ENCODE measurements at places on chromosomes 5 and 9.

DNA sequence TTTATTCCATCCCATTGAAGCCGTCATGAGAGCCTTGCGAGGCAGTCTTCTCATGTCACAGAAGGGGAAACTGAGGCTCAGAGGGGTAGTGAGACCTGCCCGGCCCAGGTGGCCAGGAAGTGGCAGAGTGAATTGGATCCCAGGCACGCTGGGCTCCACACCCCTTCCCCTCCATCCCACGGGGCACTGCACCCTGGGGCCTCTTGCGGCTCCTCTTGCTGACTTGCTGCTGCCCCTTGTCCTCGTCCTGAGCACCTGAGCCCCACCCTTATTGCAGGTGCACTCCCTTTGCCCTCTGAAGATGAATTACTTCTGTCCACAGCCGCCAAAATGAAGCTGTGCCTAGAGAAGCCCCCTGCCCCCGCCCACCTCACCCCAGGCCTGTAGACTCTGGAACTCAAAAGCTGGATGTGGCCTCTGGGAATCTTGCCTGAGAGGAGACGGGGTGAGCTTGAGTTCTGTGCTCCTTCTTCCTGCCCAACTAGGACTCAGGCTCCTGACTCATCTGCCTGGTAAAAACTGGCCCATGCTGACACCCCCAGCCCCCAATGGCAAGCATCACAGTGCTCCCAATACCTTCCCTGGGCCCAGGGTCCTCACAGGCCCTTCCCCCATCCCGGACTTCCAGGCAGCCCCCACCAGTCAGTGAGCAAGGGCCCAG lies 6.4 kb downstream of the NEURL1B start:
- H3K27me3 ChIP-seq = peaks cover 82% of the 10 kb centered on the region
- no peaks in the 10 kb centered on the region for H3K4me1 ChIP-seq
- DNase-seq = no peak
- no peak overlapping the region for H3K4me3 ChIP-seq
- H3K36me3 ChIP-seq = no peaks in the 10 kb centered on the region

- H3K27ac ChIP-seq = no peak overlapping the region
- H3K27me3 ChIP-seq = peaks cover 15% of the 10 kb centered on the region
- no peak overlapping the region for H3K4me3 ChIP-seq
Measured at GRCh38 chr5:179233909-179234562, 111.2 kb downstream of the ADAMTS2 start.

DNA sequence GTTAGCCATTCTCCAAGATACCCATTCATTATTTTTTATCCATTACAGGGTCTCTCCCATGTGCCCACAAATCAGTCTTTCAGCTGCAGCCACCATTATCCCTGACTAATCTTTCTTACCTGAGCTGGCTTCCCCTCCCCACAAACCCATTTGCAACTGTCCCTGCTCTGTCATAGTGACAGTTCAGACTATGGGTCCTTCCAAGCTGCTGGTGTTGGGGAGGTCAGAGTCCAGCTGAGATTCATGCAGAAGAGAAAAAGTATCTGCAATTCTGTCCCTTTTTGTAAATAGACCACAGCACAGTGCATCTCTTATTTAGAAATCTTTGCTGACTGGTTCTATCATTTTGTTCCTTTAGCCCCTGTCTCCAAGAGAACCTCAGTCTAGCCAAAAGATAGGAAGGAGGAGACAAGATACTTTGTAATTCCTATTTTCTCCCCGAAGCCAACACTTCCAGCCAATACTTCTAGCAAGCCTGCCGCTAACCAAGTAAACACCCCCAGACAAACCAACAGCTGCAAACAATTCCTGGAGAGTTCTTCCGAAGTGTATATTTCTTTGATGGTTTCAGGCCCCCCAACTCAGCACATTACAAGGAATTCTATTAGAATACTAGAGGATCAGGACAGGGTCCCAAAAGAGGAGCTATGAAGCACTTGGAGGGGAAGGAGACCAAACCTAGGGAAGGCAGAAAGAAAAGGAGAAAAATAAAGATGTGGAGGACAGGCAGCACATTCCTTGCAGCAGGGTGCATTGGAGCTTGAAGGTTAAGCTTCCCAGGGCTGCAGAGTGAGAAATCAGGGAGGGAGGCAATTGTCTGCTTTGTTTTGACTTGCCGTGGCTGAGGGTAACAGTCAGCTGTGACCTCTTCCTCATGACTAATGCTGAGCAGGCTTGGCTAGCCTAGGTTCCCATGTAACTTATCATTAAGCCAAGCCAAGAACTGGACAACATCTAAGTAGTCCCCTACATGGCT lies 148.5 kb downstream of the SGCD start:
- no peak for DNase-seq
- no peak overlapping the region for H3K4me3 ChIP-seq
- no peaks in the 10 kb centered on the region for H3K36me3 ChIP-seq
- no peak overlapping the region for H3K27ac ChIP-seq
- H3K27me3 ChIP-seq = no peaks in the 10 kb centered on the region

DNA sequence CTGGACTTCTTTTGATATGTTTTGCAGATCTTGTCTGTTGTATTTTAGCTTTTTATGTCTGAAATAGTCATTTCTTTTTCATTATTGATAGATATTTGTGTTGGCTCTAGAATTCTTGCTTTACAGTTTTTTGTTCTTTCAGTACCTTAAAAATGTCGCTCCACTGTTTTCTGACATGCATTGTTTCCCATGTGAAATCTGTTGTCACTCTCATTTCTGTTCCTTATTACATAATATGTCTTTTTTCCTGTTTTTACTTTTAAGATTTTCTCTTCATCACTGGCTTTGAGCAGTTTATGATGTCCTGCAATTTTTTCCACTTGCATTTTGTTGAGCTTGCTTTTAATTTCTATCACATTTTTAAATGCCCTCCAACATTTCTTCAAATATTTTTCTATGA lies 270.4 kb upstream of the TARS1 start:
- DNase-seq = no peak
- no peaks in the 10 kb centered on the region for H3K36me3 ChIP-seq
- H3K4me3 ChIP-seq = no peak overlapping the region
- no peak overlapping the region for H3K27ac ChIP-seq
- H3K27me3 ChIP-seq = no peaks in the 10 kb centered on the region
- no peaks in the 10 kb centered on the region for H3K4me1 ChIP-seq

- no peaks in the 10 kb centered on the region for H3K36me3 ChIP-seq
- no peaks in the 10 kb centered on the region for H3K4me1 ChIP-seq
- no peak overlapping the region for H3K4me3 ChIP-seq
- no peak for DNase-seq
- H3K27ac ChIP-seq = no peak overlapping the region
Measured at GRCh38 chr5:93053825-93054224, 527.2 kb downstream of the NR2F1-AS1 start.

DNA sequence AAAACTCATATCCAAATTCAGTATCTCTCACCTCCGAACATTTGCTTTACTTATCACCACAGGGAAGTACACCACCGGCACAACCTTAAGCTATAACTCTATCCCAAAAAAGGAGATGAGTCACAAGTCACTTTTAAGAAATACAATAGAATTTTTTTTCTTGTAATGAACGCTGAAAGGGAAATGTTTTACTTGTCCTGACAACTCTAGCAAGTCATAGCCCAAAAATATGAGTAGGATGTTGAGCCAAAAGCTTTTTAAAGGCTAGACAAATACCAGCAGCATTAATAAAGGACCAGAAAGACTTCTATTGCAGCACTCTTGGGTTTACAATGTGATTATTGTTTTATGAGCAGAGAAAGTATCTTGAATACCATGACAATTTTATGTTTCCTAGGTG lies 147.3 kb upstream of the FST start:
- no peak for DNase-seq
- H3K36me3 ChIP-seq = no peaks in the 10 kb centered on the region
- H3K4me1 ChIP-seq = no peaks in the 10 kb centered on the region
- no peak overlapping the region for H3K27ac ChIP-seq

- H3K27ac ChIP-seq = no peak overlapping the region
- H3K4me3 ChIP-seq = no peak overlapping the region
- no peaks in the 10 kb centered on the region for H3K4me1 ChIP-seq
Measured at GRCh38 chr5:1400211-1400855, 44.9 kb downstream of the SLC6A3 start.

DNA sequence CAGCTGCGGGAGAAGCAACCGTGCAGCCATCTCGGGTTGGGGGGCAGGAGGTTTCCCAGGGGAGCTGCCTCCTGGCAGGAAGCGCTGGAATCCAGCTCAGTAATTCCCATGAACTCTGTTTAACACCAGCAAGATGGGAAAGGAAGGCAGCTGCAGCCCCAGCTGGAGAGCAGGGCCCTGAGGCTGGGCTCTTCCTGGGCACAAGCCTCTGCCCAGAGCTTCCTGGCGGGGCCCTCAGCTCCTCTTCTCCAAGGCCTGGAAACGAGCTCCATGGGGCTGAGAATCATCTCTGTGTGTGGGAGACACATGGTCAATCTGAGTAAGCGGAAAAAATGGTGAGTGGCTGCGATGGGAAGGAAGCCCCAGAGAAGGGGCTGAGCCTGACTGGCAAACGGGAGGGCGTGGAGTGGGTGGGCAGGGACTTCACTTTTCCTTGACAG lies 6.3 kb downstream of the MRPL36 start:
- no peak overlapping the region for H3K27ac ChIP-seq
- H3K36me3 ChIP-seq = peaks cover 25% of the 10 kb centered on the region
- H3K27me3 ChIP-seq = peaks cover 17% of the 10 kb centered on the region
- H3K4me3 ChIP-seq = no peak overlapping the region

GRCh38 chr9:19924080-19924479 lies 135.2 kb upstream of the SLC24A2 start:
- no peak overlapping the region for H3K4me3 ChIP-seq
- no peak overlapping the region for H3K27ac ChIP-seq
- H3K27me3 ChIP-seq = no peaks in the 10 kb centered on the region
- no peaks in the 10 kb centered on the region for H3K36me3 ChIP-seq

GRCh38 chr9:134895908-134896833 lies 15.6 kb downstream of the FCN2 start:
- no peaks in the 10 kb centered on the region for H3K36me3 ChIP-seq
- DNase-seq = peak; percentile 14
- no peaks in the 10 kb centered on the region for H3K27me3 ChIP-seq

- H3K4me3 ChIP-seq = no peak overlapping the region
- H3K27me3 ChIP-seq = no peaks in the 10 kb centered on the region
Measured at GRCh38 chr9:109726119-109726518, 53.9 kb upstream of the PALM2AKAP2 start.

GRCh38 chr5:38234737-38235136 lies 23.6 kb upstream of the EGFLAM start:
- H3K27ac ChIP-seq = no peak overlapping the region
- no peaks in the 10 kb centered on the region for H3K27me3 ChIP-seq
- no peaks in the 10 kb centered on the region for H3K36me3 ChIP-seq
- no peak for DNase-seq
- H3K4me3 ChIP-seq = no peak overlapping the region

- no peaks in the 10 kb centered on the region for H3K27me3 ChIP-seq
- H3K4me3 ChIP-seq = no peak overlapping the region
- no peak overlapping the region for H3K27ac ChIP-seq
- no peak for DNase-seq
Measured at GRCh38 chr9:69895185-69895584, 74.6 kb downstream of the CFAP95 start.

DNA sequence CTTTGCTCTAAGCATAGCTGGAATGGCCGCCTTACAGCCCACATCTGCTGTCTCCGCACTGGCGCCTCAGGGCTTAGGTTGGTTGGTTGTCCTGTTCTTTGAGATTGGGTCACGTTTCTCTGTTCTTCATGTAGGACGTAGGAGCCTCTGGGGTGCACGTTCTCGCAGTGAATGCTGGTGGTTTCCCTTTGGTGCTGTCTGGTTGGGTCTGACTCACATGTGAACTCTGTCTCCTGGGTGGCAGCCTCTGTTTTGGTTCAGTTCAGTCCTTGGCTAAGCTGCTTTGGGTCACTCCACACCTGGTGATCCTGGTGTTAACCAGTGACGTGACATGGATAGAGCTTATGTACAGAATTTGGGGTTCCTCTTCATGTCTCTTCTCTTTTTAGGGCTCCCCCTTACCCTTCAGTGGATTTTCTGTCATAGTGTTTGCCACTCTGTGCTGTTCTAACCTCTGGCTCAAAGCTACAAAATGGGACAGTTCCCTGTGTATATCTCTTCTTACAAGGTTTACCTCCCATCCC lies 12.6 kb upstream of the LPCAT1 start:
- H3K27ac ChIP-seq = no peak overlapping the region
- no peaks in the 10 kb centered on the region for H3K36me3 ChIP-seq
- no peaks in the 10 kb centered on the region for H3K4me1 ChIP-seq
- H3K27me3 ChIP-seq = peaks cover 27% of the 10 kb centered on the region
- H3K4me3 ChIP-seq = no peak overlapping the region
- DNase-seq = no peak

GRCh38 chr5:3615217-3615616 lies 19.6 kb downstream of the IRX1 start:
- no peaks in the 10 kb centered on the region for H3K36me3 ChIP-seq
- no peak for DNase-seq
- no peak overlapping the region for H3K27ac ChIP-seq

DNA sequence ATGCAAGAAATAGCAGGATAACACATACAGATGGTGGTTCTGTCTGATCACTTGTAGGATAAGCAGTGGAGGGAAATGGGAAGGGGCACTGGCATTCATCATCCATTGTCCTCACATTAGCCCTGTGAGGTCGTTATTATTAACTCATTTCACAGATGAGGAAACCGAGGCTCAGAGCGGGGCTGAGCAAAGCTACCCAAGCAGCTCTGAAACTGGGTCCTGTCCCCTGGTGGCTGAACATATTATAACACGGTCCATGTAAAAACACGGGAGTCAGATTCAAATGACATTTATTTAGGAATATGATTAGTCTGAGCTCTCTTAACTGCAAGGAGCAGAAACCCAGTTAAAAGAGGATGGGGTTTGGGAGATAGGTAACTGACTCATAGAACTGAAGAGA lies 43.1 kb downstream of the HRH2 start:
- H3K27me3 ChIP-seq = peaks cover 31% of the 10 kb centered on the region
- H3K27ac ChIP-seq = no peak overlapping the region
- H3K4me3 ChIP-seq = no peak overlapping the region
- H3K36me3 ChIP-seq = no peaks in the 10 kb centered on the region
- H3K4me1 ChIP-seq = peaks cover 4% of the 10 kb centered on the region

DNA sequence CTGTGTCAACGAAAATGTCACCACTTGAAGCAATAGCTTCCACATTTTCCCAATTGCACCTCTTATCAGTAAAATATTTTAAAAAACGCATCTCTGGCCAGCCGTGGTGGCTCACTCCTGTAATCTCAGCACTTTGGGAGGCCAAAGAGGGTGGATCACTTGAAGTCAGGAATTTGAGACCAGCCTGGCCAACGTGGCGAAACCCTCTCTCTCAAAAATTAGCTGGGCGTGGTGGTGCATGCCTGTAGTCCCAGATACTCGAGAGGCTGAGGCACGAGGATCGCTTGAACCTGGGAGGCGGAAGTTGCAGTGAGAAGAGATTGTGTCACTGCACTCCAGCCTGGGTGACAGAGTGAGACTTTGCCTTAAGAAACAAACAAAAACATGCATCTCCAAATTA lies 210.1 kb upstream of the CHD1 start:
- no peak overlapping the region for H3K27ac ChIP-seq
- no peak overlapping the region for H3K4me3 ChIP-seq
- H3K4me1 ChIP-seq = no peaks in the 10 kb centered on the region
- no peak for DNase-seq
- H3K27me3 ChIP-seq = no peaks in the 10 kb centered on the region
- H3K36me3 ChIP-seq = no peaks in the 10 kb centered on the region

- no peaks in the 10 kb centered on the region for H3K36me3 ChIP-seq
- no peak overlapping the region for H3K4me3 ChIP-seq
- H3K4me1 ChIP-seq = no peaks in the 10 kb centered on the region
- no peak for DNase-seq
- no peaks in the 10 kb centered on the region for H3K27me3 ChIP-seq
Measured at GRCh38 chr5:161572914-161573313, 26.4 kb upstream of the GABRB2 start.

- no peak overlapping the region for H3K4me3 ChIP-seq
- H3K4me1 ChIP-seq = no peaks in the 10 kb centered on the region
- H3K27ac ChIP-seq = no peak overlapping the region
Measured at GRCh38 chr5:165920655-165921054, 2370.8 kb upstream of the WWC1 start.
